Pericardium fibroblast (primary cell): ENCODE measurements at places on chromosomes 13 and 19. TPM values are rescaled to one million over a fixed set of nuclear protein-coding genes. Genes with fewer than 3 reads are reported as not detected.

The ZFR2 gene
- not detected in 2 replicates for total RNA-seq

The SLC27A1 gene
- 28.0 and 29.8 TPM in 2 replicates for total RNA-seq

The PTH2 gene
- not detected in 2 replicates for total RNA-seq

The SLC25A41 gene
- total RNA-seq = not detected in 2 replicates

The TEX101 gene
- total RNA-seq = not detected in 2 replicates

The ANKRD24 gene
- total RNA-seq = under 0.01 and 1.3 TPM in 2 replicates

The SLC10A2 gene
- not detected in 2 replicates for total RNA-seq

The KLK8 gene
- not detected in 2 replicates for total RNA-seq

The COL5A3 gene
- 31.9 and 41.2 TPM in 2 replicates for total RNA-seq

The PHF11 gene
- total RNA-seq = 19.1 and 20.5 TPM in 2 replicates

The TYROBP gene
- total RNA-seq = not detected in 2 replicates

The DHDH gene
- 0.68 TPM in 1 of 2 replicates, not detected in the other for total RNA-seq

The TOMM40 gene
- total RNA-seq = 47.9 and 51.1 TPM in 2 replicates

The SPACA4 gene
- total RNA-seq = not detected in 2 replicates

The KCNK6 gene
- total RNA-seq = 3.7 and 11.3 TPM in 2 replicates

The CEACAM8 gene
- total RNA-seq = not detected in 2 replicates

The NKPD1 gene
- total RNA-seq = under 0.01 and 0.85 TPM in 2 replicates

The NECTIN2 gene
- total RNA-seq = 76.9 and 163 TPM in 2 replicates

The SOX1 gene
- not detected in 2 replicates for total RNA-seq

The PDE4C gene
- total RNA-seq = 6.2 TPM in 1 of 2 replicates, not detected in the other

The DIRAS1 gene
- total RNA-seq = 3.7 and 9.1 TPM in 2 replicates

The PLVAP gene
- total RNA-seq = 0.82 and 0.94 TPM in 2 replicates

The PIP5K1C gene
- total RNA-seq = 37.3 and 42.4 TPM in 2 replicates

The PEAK3 gene
- total RNA-seq = 0.09 TPM in 1 of 2 replicates, not detected in the other

The TUBA3C gene
- total RNA-seq = not detected in 2 replicates

The ZNF208 gene
- 0.70 TPM in 1 of 2 replicates, not detected in the other for total RNA-seq

The KIR3DL1 gene
- total RNA-seq = not detected in 2 replicates

The PSG7 gene
- not detected in 2 replicates for total RNA-seq

The RFXAP gene
- 1.4 and 3.8 TPM in 2 replicates for total RNA-seq

The TPTE2 gene
- total RNA-seq = not detected in 2 replicates

The HSPB6 gene
- 142 and 170 TPM in 2 replicates for total RNA-seq
